ENCODE measurements at places on chromosomes 3 and 15. TPM values are rescaled to one million over a fixed set of nuclear protein-coding genes. Genes with fewer than 3 reads are reported as not detected.

Gene SH2D7
- total RNA-seq, result not detected

Gene FGF7
- total RNA-seq, result not detected

- DNase-seq, result no peak
Observed at GRCh38 chr3:102195198-102195948, 239.4 kb upstream of the ZPLD1 start.

DNA sequence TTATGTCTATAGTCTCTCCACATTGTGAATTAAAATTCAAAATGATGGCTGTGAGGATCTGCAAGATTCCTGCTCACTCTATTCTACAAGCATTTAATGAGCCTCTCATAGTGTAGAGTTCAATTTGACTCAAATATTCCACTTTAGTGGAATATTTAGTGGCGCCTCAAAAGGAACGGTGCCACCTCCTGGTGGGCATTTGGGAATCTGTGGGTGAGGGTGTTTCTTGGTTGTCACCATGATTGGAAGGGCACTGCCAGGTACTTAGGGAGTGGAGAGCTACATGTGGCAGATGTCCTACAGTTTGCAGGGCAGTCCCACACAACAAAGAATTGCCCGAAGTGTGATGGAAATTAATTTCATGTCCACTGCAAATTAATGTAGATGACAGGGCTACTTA, 21.5 kb upstream of the KCNMB3 start:
- DNase-seq, result peak; percentile 23

DNA sequence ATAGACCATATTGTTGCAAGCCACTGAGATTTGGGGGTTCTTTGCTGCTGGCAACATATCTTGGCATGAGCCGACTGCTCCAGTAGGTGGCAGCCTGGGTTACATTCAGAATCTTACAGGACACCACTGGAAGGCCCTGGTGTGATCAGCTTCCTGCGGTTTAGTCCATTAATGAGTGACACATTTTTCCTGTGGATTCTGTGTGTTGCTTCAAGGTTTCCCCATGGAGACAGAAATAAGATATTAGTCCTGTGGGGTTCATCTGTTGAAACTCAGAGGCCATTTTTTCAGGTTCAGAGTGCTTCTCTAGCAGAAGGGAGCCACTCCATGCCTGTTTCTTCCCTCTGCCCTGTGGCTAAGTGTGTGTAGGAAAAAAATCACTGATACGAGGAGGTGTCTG, 116.2 kb downstream of the MFSD1 start:
- DNase-seq, result peak; percentile 51

GRCh38 chr3:50369012-50369670, 9.8 kb upstream of the TMEM115 start:
- DNase-seq, result no peak

- no peak for DNase-seq
Observed at GRCh38 chr3:141280690-141281089, 49.1 kb downstream of the PXYLP1 start.

DNA sequence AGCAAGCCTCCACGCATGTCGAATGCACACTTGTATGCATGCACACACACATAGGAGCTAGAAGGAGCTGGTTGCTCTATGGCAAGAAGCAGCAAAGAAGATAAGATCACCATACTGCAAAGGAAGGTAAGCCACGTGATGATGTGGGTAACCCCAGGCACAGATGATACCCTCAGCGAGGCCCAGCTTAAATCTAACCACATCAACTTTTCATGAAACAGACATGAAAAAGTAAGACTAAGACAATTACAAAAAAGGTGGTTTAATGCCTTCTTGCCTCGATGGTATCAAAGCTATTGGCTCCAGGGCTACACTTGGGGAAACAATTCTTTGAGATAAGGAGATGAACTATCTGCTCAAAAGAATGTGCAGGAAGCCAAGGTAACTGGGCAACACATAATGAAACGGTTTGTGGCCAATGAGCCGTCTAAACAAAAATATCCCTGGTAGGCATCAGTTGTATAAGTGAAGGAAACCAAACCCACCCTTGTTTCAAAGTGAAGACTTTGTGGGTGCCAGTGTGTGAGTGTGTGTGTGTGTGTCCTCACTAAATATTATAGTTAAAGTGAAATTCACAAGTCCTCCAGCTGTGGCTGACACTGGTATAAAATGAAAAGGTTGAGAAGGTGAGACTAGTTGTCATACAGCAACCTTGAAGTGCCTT, 365.7 kb upstream of the ICE2 start:
- peak; percentile 74 for DNase-seq

DNA sequence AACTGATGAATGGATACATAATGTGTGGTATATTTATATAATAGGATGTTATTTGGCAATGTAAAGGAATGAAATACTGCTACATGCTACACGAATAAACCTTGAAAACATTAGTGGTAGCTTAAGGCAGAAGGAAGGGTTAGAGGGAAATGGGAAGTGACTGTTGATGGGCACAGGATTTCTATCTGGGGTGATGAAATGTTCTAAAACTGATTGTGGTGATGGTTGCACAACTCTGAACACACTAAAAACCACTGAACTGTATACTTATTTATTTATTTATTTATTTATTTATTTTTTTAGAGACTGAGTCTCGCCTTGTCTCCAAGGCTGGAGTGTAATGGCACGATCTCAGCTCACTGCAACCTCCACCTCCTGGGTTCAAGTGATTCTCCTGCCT, 24.8 kb upstream of the SHISA5 start:
- no peak for DNase-seq

DNA sequence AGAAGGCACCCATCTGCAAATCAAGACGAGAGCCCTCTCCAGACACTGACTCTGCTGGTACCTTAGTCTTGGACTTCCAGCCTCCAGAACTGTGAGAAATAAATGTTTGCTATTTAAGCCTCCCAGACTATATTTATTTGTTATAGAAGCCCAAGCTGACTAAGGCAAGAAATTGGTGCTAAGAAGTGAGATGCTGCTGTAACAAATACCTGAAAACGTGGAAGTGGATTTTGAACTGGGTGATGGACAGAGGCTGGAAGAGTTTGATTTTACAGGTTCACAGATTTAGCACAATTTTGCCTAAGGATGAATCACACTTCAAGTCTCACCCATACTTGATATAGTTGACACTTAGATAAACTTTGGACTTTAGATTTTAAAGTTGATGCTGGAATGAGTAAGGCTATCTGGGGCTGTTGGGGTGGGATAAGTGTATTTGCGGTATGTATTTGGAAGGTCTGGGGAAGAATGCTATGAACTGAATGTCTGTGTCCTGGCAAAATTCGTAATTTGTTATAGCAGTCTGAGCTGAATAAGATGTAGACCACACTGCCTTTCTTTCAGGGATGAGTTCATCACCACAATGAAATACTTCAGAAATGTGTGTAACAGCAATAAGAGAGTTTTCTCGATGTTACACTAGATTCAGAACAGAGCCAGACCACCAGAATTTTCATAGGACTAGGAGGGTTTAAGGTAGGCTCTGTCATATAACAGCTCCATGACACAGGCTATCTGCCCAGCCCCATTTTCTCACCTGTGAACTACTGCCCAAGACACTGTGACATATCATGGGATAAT, 120.5 kb upstream of the LMCD1 start:
- DNase-seq, result no peak

- DNase-seq, result no peak
Observed at GRCh38 chr3:37766797-37767776, 94.6 kb upstream of the CTDSPL start.

- no peak for DNase-seq
Observed at GRCh38 chr3:165455360-165455759, 259.2 kb upstream of the SLITRK3 start.

Gene MASP1
- total RNA-seq, result not detected

DNA sequence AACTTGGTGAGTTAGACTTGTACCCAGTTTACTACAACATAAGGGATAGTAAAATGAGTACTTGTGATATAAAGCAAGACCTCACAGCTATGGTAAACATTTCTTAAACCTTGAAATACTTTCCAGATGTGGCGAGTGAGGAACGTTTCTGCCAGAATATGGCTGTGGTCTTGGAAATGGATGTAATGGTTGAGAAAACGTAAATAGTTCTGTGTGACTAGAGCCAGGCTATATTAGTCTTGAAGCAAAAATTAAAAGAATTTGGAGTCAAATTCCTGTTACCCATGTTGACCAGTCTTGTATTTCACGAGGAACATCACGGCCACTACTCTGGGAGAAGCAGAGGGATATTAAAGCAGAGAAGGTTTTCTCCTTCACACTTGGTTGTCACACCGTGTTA, 15.3 kb downstream of the OR4F15 start:
- no peak for DNase-seq

Gene EPHA3
- total RNA-seq, result not detected

- peak; percentile 72 for DNase-seq
Observed at GRCh38 chr3:53890726-53891475, 758 bp downstream of the SELENOK start.

DNA sequence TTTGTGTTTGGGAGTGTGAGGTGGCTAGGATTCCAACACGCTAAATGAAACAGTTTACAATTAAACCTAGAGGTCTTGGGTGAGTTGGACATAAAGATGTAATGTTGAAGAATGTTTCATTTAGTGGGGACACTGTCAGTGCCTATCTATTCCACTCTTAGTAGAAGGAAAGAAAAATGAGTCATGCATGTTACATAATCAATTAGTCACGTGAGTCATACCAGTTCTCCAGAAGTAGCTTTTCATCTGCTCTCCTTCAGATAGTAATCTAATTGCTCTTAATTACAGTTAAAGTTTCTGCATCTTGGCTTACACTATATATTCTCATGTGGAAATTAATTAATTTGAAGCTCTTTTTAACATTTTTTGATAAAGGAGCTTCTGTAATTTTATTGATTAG, 115.7 kb upstream of the P2RY1 start:
- DNase-seq, result no peak

GRCh38 chr3:71318458-71318827, 265.1 kb downstream of the FOXP1 start:
- DNase-seq, result no peak

GRCh38 chr3:120275618-120276017, 9.4 kb downstream of the GPR156 start:
- no peak for DNase-seq

GRCh38 chr15:90889736-90890456, 5.6 kb downstream of the FES start:
- no peak for DNase-seq

GRCh38 chr3:74559261-74559660, 55.2 kb downstream of the CNTN3 start:
- DNase-seq, result no peak

GRCh38 chr15:74011610-74012009, 17.1 kb downstream of the PML start:
- no peak for DNase-seq

Gene CIAO2A
- total RNA-seq, result 105 TPM

DNA sequence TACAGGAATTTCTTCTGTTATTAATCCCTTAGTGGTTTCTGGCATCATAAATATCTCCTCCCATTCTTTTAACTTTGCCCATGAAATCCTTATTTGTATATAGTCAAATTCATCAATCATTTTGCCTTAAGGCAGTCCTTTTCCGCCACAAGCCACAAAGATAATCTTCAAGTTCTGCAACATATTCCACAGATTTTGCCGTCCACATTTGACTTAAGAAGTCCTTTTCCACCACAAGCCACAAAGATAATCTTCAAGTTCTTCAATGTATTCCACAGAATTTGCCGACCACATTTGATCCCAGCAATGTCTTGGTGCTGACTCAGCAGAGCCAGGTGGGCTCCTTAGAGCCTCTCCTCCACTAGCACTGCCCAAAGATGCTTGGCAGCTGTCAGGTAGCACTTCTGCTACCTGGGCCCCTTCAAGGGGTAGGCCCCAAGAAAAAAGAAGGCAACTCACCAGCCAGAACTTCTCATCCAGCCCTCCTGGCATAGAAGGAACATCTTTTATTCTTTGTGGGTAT, 35.0 kb downstream of the SEC22C start:
- DNase-seq, result no peak

GRCh38 chr3:115301364-115301860, 154.3 kb upstream of the ZBTB20 start:
- DNase-seq, result no peak

GRCh38 chr3:79871656-79872055, 103.9 kb upstream of the ROBO1 start:
- no peak for DNase-seq

Gene ATP8B4
- 2.9 TPM for total RNA-seq

Gene CPN2
- total RNA-seq, result not detected

- DNase-seq, result no peak
Observed at GRCh38 chr15:62348623-62349022, 183.5 kb upstream of the C2CD4B start.

DNA sequence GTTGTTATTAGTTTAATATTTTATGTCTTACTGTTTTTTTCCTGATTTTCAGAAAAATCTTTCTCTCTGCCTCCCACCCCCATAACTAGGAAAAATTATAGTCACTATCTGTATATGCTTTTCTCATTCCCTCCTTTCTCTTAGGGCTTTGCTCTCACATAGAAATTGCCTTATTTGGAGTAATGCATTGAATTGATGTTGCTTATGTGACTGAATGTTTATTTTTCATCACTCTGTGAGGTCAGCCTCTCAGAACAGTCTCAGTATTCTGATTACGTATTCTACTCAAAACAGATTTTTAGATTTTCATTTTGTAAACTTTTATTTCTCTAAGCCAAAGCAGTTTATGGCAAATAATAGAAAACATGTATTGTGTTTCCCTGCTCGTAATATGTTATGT, 121.0 kb downstream of the SLMAP start:
- DNase-seq, result no peak

All from activated naive CD4-positive, alpha-beta T cell treated with anti-CD3 and anti-CD28 coated beads for 36 hours (primary cell).